Activated CD4-positive, alpha-beta T cell treated with anti-CD3 and anti-CD28 coated beads, Interleukin-2, amount 10 ng/mL, durations not matched to agents 7 days and 5 days (primary cell): ENCODE measurements at places on chromosomes 4 and X. TPM values are rescaled to one million over a fixed set of nuclear protein-coding genes. Genes with fewer than 3 reads are reported as not detected.
A peak's percentile ranks its signal among the peaks of the same experiment; 100 is the strongest.

DNA sequence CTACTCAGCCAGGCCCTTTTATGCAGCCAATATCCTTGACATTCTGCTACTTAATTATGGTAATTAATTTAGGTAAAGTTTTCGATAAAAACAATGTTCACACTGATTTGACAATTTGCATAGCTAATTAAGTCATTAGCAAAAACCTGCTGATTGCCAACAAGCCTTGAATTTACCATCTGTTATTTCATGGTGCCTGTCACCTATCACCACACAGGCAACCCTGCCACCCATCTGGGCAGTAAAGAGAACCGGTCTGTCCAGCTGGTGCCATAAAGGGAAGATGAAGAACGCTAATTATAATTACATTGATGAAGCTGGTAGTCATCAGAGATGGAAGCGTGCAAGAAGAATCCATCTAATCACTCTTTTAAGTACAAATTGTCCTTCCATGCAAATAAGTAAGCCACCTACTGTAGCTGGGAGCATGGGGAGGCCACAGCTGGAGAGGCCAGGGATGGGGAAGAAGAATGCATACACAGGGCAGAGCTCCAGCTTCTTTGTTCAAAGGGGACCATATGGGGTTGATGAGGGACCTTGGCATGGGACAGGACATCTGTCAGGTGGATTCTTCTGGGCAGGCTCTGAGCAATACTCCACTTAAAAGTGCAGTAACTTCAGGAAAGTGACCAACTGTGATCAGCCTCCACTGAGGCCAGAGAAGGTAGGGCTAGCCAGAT lies 277.3 kb upstream of the TAPT1 start:
- no peak for DNase-seq

GRCh38 chr4:128298852-128299251 lies 11.2 kb upstream of the PGRMC2 start:
- no peak for DNase-seq

DNA sequence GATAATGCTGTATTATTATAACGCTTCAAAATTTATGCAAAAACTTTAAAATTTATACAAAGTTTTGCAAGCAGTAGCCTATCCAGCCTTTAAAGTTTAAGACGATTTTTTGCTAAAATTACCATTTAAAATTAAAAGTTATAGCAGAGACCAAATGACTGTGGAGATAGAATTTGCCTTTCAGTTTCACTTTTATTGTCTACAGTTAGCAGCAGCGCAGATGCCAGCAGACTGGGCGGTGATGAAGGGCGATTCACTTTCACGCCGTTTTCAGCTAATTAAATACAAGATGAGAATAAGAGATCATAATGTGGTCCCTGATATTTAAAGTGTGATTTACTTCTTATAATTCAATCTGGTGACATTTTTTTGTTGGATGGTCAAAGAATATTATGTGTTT lies 1381.5 kb upstream of the ADGRL3 start:
- peak; percentile 24 for DNase-seq

DNA sequence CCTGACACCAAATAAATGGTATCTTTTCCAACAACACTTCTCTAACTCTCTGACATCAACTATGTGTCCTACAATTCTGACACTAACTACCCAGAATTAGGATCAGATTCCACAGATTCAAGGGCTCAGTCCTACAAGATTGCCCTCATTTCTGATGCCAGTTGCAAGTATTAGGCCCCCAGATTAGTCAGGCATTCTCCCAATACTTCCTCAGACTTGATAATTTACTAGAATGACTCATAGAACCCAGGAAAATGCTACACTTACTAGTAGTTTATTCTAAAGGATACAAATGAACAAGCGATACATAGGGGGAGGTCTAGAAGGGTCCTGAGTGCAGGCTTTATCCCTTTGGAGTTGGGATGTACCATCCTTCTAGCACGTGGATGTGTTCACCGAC lies 8.5 kb downstream of the TIGD2 start:
- DNase-seq, result no peak

DNA sequence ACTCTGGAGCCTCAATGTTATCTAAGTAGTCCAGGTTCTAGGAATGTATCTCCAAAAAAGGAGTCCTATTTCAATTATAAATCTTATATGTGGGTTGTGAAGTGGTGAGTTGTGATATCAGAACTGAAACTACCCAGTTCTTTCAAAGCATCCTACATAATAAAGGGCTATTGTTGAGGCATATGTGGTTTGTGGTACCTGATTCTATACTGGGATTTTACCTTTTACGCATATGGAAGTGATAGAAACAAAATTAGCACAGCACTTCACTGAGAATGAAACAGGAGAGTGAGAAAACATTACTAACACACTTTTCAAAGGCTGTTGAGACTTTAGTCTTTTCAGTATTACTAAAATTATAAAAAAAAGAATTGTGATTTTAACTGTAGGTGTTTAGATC lies 417.7 kb upstream of the GALNT7 start:
- no peak for DNase-seq

- DNase-seq, result no peak
These were observed 12.5 kb downstream of the HPF1 start for GRCh38 chr4:169745291-169745690.

DNA sequence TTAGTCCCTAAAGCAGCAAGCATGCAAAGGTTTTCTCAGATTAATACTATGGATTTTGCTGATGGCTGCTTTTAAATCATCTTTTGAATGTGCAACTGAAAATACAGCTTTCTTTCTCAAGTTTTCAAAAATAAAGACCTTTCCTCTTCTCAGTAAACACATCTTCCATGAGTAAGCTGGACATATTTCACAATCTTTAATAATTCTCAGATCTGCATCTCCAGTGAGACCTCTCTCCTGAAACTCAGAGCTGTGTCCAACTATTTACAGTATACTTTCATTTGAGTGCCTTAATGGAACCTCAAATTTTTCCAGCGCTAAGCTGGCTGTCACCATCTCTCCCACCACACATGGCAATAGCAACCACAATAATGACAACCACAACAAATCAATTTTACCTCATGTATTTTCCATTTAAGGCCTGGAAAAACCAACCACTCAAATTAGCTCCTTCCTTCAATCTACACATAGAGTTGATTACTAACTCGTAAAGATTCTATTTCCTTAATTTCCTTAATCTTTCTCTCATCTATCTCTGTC lies 192.4 kb upstream of the RPL34 start:
- no peak for DNase-seq

- no peak for DNase-seq
These were observed 131.3 kb downstream of the FHDC1 start for GRCh38 chr4:153067376-153067775.

- DNase-seq, result no peak
These were observed 233.7 kb upstream of the FGF13 start for GRCh38 chrX:138945219-138945618.

DNA sequence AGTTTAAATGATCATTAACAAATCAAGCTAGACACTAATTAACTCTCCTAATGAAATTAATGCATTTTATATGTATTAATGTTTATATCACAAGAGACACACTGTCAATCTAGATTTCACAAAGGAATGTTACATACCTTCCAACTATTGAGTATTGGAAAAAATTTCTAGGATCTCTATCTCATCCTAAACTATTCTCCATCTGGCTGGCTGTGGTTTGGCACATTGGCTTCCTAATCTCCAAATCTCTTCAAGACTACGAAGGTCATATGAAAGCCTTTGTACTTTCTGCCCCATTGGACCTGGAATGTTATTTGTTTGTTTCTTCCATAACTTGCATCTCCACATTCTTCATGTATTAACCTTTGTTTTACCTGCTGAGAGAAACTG lies 1160.0 kb downstream of the ADGRL3 start:
- DNase-seq, result no peak

- peak; percentile 39 for DNase-seq
These were observed 22.6 kb upstream of the CD38 start for GRCh38 chr4:15755321-15756155.

- DNase-seq, result no peak
These were observed 5.1 kb upstream of the NDST3 start for GRCh38 chr4:118029224-118029623.

DNA sequence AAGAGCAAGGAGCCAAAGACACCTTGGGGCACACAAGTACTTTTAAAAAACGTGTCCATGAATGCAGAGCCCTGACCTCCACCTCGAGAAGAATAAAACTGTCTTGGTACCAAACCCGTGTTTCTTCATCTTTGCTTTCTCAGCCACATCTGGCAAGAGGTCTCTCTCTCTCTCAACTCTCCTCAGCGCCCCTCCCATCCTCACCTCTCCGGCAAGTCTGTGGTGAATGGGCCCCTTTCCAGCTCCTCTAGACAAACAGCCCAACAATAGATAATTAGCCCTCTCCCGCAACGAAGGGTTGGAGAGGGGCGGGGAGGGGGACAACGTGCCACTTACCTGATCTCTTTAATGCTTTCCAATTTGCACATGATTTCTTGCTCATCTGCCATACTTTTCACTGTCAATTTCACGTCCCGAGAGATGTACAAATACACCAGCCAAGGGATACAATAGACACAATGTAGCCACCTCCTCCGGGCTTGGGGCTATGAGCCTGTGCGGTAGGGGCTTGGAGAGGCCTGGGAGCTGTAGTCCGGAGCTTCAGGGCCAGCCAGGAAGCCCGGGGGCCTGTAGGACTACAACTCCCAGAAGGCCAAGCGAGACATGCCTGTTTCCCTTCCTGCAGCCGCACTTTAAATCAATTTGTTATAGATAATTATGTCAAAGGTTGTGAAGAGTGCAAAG lies at the start of gene ZC4H2:
ZC4H2 (minus strand) TSS at position 462 of the 684 bp plus-strand sequence; CDS start at position 389, 73 bp downstream.
- peak; percentile 74 for DNase-seq

DNA sequence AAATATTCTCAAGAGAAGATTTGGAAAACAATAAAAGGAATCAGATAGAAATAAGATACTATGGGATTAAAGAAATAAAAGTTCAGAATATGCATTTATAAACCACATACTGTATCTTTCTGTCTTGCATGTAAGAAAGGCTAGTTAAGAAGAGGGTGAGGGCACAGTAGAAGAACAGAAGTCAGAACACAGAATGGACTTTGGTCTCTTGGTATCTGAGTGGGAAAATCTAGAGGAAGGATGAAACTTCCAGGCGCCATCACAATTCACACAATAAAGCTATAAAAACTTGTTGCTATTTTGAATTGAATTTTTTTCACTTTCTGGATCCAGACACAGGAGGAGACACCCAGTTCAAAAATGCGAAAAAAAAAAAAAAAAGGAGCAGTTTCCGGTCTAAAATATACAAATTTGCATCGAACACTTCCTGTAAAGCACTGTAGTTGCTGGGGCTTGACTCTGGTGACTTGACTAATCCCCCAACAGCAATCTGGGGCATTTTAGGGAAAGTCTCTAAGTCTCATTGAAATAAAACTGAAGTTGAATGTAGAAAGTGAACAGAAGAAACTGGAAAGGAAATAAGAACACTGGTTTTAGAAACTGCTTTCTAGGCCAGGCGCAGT lies 8.1 kb upstream of the NAAA start:
- DNase-seq, result no peak

DNA sequence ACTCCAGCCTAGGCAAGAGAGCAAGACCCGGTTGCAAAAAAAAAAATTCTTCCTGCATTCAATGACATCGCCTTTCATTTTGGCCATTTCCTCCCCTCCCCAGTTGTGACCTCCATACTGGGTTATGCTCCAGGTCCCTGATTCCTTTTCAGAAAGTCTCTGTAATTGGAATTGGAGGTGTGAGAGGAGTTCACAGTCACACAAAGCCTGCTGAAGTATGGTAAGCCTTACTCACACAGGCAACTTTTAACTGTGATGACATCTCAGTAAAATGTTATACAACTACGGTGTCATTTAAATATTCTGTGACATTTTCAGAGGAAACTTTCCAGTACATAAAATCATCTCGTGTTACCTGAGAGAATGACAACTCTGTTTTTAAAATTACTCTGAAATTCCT lies 73.6 kb downstream of the CEP44 start:
- no peak for DNase-seq

- no peak for DNase-seq
These were observed 27.2 kb downstream of the AASDH start for GRCh38 chr4:56360071-56360470.

DNA sequence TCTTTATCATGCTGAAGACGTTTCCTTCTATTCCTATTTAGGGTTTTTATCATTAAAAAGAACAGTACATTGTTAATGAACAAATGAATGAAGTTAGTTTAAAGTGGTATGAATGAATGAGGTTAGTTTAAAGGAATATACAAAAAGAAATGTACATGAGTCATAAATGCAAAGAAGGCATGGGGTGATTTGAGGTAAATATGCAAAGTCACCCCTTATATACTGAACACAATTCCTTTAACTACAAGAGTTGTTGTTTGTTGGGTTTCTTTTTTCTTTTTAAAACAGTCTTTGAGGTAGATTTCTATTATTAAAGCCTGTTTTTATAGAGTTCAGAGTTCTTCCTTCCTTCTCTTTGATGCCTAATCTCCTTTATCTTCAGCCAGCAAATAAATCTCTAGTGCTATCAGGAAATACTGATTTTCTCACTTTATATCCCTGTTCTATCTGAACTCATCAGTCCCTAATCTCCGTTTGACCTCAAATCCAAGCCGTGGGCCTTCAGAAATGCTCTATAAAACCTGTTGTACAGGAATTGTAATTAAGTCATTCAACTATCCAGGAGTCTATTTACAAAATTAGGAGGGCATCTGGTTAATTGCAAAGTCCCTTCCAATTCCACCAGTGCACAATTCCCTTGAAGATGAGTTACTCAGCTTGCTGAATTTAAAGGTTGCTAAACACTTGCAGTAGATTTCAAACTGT lies 31.6 kb upstream of the ABCG2 start:
- no peak for DNase-seq

- DNase-seq, result no peak
These were observed 54.6 kb upstream of the RAPGEF2 start for GRCh38 chr4:159048166-159048886.

GRCh38 chr4:102734116-102734515 lies 26.7 kb downstream of the MANBA start:
- DNase-seq, result no peak

- DNase-seq, result no peak
These were observed 1145.6 kb upstream of the DIAPH2 start for GRCh38 chrX:95539041-95539440.

DNA sequence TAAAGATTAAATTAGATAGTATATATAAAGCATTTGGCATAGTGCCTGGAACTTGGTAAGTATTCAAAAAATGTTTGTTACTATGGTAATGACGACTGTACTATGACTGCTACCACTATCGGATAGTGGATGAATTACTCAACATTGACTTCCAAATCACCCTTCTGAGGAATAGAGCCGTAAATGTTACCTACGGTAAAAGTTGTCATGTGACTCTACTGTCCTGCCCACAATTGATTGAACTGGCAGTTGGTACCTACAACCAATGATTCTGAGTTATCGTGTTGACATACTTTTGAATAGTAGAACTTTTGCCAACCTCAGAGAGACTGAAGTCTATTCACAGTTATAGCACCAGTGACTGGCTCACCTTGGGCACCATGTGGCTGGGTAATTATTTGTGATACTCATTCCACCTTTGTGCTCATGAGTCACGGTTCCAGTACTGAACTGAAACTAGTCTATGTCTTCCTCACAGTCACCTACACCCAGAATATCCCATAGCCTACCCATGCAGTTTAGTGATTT lies 185.5 kb upstream of the PITX2 start:
- no peak for DNase-seq

DNAAF6 gene
- not detected for total RNA-seq

CT45A2 gene
- not detected for total RNA-seq

SPRY1 gene
- total RNA-seq, result 7.4 TPM

AFAP1 gene
- 7.9 TPM for total RNA-seq

SH3D19 gene
- total RNA-seq, result not detected

ABCG2 gene
- 1.1 TPM for total RNA-seq

UGT8 gene
- total RNA-seq, result 0.19 TPM

UGT2A3 gene
- not detected for total RNA-seq

IQCM gene
- not detected for total RNA-seq

NUDT10 gene
- 0.15 TPM for total RNA-seq

QRFPR gene
- not detected for total RNA-seq
